Upper lobe of right lung (tissue), 1 donor: ENCODE measurements at places on chromosomes 11 and 22. TPM values are rescaled to one million over a fixed set of nuclear protein-coding genes. Genes with fewer than 3 reads are reported as not detected.

GRCh38 chr11:17197431-17197898 lies 10.3 kb downstream of the PIK3C2A start:
- H3K27me3 ChIP-seq: no peaks in the 10 kb centered on the region
- H3K27ac ChIP-seq: no peak overlapping the region
- no peaks in the 10 kb centered on the region for H3K4me1 ChIP-seq
- no peak overlapping the region for H3K4me3 ChIP-seq
- no peak for DNase-seq
- H3K36me3 ChIP-seq: peaks cover 19% of the 10 kb centered on the region

TUB gene
- 3.6 TPM for total RNA-seq

KRTAP5-8 gene
- total RNA-seq: not detected

DNA sequence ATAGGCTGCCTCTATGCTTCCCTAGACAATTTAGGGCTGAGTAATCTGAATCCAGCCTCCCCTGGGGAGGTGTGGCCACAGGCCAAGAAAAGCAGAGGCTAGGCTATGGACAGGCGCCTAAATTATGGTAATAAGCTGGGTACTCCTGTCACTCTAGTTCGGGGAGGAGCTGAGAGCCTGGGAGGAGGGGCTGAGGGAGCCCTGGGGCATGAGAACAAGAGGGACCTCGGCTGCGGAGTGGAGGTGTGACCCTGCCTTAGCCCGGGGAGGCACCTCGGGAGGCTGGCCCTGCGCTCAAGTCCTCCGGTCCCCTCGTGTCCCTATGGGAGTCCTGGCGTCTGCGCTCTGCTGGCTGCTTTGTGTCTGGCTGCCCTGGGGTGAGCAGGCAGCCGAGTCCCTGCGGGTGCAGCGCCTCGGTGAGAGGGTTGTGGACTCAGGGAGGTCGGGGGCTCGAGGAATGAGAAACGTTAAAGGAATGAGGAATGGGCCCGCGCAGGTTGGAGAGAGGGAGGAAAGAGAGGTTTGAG lies at the start of gene OTOG:
OTOG (plus strand) TSS at position 209 of the 527 bp plus-strand sequence; CDS start at position 323, 114 bp downstream.
- no peaks in the 10 kb centered on the region for H3K4me1 ChIP-seq
- peaks cover 40% of the 10 kb centered on the region for H3K27me3 ChIP-seq
- DNase-seq: no peak
- H3K4me3 ChIP-seq: no peak within 1 kb of the TSS
- H3K36me3 ChIP-seq: no peaks in the 10 kb centered on the region
- no peak within 1 kb of the TSS for H3K27ac ChIP-seq

- peak within 1 kb of the TSS; percentile 92 for H3K27ac ChIP-seq
- H3K36me3 ChIP-seq: peaks cover 34% of the 10 kb centered on the region
- DNase-seq: peak; percentile 94
- H3K4me3 ChIP-seq: peak within 1 kb of the TSS; percentile 94
- no peaks in the 10 kb centered on the region for H3K27me3 ChIP-seq
- H3K4me1 ChIP-seq: peaks cover 24% of the 10 kb centered on the region
Measured at GRCh38 chr11:62678770-62679696, at the start of gene UBXN1. Gene UBXN1 (minus strand): TSS chr11:62679073. CDS start chr11:62678923, 150 bp downstream.

XNDC1N gene
- 7.0 TPM for total RNA-seq
